ENCODE measurements at places on chromosomes 5 and 9.

DNA sequence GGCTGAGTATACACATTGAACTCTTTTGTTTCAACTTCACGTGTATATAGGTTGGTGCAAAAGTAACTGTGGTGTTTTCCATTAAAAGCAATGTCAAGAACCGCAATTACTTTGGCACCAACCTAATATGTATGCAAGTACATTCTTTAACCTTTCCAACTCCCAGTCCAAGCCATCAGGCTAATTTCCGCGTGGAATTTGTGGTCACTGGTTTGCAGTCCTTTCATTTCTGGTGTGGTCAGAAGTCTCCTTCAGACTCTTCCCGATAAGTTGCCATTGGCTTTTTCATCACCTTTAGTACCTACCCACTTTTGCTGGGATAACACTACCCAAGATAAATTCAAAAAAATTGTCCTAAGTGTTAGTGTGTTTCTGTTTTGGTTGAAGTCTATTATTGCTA is 84.0 kb downstream of the RGS3 start:
- no peak for DNase-seq

- DNase-seq = no peak
Measured at GRCh38 chr9:122248448-122248865, 16.2 kb downstream of the RBM18 start.

- DNase-seq = no peak
Measured at GRCh38 chr5:148687871-148688270, 33.5 kb upstream of the HTR4 start.

GRCh38 chr5:11130131-11130530 is 369.1 kb upstream of the DAP start:
- DNase-seq = no peak

GRCh38 chr5:158841481-158842276 is 258.0 kb downstream of the EBF1 start:
- no peak for DNase-seq

DNA sequence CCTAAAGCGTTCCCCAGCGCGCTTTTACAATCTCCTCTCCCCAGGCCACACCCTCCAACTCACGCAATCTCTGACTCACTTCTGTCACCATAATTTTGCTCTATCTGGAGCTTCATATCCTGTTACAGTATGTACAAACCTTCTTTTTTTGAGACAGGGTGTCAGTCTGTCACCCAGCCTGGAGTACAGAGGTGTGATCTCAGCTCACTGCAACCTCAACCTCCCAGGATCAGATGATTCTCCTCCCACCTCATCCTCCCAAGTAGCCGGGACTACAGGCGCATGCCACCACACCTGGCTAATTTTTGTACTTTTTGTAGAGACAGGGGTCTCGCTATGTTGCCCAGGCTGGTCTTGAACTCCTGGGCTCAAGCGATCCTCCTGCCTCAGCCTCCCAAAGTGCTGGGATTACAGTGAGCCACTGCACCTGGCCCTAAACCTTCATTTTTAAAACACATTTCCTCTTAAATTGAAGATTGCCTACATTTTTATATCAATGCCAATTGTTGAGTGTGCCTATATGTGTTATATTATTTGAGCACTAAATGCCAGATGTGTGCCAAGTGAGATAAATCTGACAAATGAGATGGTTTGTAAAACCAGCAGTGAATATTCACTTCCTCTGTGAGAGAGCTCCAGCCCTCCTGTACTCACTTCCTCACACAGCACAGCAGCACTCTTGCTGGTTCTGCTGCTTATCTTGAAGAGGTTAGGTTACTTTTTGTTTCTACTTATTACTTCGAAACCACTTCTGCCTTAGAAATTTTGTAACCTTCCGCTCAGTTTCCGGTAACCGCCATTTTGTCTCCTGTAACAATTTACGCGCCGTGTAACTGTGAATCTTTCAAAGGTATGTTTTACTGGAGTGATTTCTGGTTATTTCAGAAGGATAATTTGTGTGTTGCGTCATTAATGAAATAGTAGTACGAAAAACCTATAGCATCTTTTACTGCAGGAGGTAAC is 57.9 kb downstream of the DOCK8 start:
- DNase-seq = peak; percentile 34

- no peak for DNase-seq
Measured at GRCh38 chr9:5531101-5531882, 21.0 kb downstream of the PDCD1LG2 start.

- no peak for DNase-seq
Measured at GRCh38 chr5:1442222-1443145, 2.8 kb downstream of the SLC6A3 start.

Measured in stimulated activated CD4-positive, alpha-beta T cell treated with anti-CD3 and anti-CD28 coated beads, Interleukin-1b, Interleukin-23, amount 100 ng/mL, for 1 hour (primary cell).